Natural killer cell (primary cell): ENCODE measurements at places on chromosomes 7 and 10. TPM values are rescaled to one million over a fixed set of nuclear protein-coding genes. Genes with fewer than 3 reads are reported as not detected.

Gene ADIRF
- not detected for total RNA-seq

Gene ERVW-1
- total RNA-seq: not detected

GRCh38 chr10:63262430-63263073 lies 129.4 kb downstream of the NRBF2 start:
- H3K27ac ChIP-seq: no peak overlapping the region
- H3K4me1 ChIP-seq: peaks cover 11% of the 10 kb centered on the region
- peaks cover 21% of the 10 kb centered on the region for H3K36me3 ChIP-seq

- no peaks in the 10 kb centered on the region for H3K4me1 ChIP-seq
- no peak overlapping the region for H3K27ac ChIP-seq
- H3K27me3 ChIP-seq: no peaks in the 10 kb centered on the region
- no peak for DNase-seq
Measured at GRCh38 chr10:129550658-129551057, 83.6 kb downstream of the MGMT start.

DNA sequence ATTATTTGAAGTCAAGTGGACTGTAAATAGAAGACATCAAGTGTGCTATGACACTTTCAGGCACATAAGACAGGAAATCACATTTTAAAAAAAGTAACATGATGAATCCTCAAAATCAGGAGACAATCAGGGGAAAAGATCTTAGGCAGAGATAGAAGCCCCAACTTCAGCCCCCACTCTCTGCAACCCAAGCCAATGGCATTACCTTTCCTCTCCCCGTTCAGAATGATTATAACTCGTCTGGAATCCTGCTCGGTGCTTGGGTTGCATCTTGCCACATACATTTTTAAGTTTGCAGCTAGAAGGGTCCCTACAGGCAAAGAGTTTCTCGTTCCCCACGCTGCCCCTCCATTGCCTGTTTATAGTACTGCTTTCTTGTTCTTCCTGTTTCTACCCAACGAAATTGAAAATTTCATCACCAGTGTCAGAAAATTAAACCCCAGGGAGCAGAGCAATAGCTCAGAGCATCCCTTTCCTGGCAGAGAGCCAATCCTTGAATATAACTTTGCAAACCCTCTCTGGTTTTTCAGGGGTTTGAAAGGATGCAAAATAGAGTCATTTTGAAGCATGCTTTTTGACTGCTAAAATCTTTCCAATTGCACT lies 260.5 kb upstream of the AOAH start:
- DNase-seq: no peak
- no peak overlapping the region for H3K4me3 ChIP-seq
- H3K36me3 ChIP-seq: no peaks in the 10 kb centered on the region
- peaks cover 16% of the 10 kb centered on the region for H3K4me1 ChIP-seq
